ENCODE measurements at places on chromosomes 5 and 9. TPM values are rescaled to one million over a fixed set of nuclear protein-coding genes. Genes with fewer than 3 reads are reported as not detected.

Gene EMB
- 12.7 TPM for total RNA-seq

DNA sequence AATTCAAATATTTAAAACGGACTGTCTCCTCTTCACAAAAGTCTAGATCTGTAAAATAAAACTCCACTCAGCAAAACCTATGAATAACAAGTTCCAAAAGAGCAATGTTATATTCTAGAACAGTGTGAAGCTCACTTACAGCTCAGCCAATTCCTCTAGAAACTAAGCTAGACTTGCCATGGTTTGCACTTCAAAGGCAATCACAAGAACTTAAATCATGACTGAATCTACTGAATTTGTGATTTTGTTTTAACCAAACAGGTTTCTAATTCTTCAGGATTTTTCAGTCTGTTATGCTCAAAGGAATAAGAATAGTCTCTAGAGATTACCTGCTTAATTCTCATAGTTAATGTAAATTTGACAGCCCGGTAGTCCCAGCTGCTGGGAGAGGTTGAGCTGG, 1.4 kb upstream of the PKD2L2 start:
- DNase-seq: no peak

- DNase-seq: no peak
These were observed 88.6 kb downstream of the SLC28A3 start for GRCh38 chr9:84251921-84252320.

Gene LMX1B
- not detected for total RNA-seq

Gene LCN9
- not detected for total RNA-seq

GRCh38 chr9:36967997-36968396, 66.1 kb downstream of the PAX5 start:
- no peak for DNase-seq

- peak; percentile 25 for DNase-seq
These were observed 168.1 kb downstream of the PDE4D start for GRCh38 chr5:59725392-59725767.

DNA sequence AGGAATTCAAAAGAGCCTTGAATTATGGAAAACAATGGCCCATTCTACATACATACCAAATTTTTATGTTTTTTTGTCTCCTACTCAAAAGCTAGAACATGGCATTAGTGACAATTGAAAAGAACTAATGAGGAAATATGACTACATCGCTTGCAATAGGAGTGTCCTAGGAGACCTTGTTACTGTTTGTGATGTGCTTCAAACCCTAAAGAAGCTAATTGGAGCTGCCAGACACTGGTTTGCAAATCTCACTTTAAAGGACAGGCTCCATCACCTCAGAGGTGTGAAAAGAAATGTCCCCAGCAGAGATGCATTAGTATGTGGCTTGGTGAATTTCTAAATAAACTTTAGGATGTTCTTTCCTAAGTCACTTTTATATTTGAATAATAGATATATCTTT, 354.2 kb upstream of the EFNA5 start:
- no peak for DNase-seq

Gene SHB
- 10.4 TPM for total RNA-seq

- DNase-seq: no peak
These were observed 37.3 kb downstream of the ARHGEF28 start for GRCh38 chr5:73663161-73663859.

Gene GRXCR2
- total RNA-seq: not detected

DNA sequence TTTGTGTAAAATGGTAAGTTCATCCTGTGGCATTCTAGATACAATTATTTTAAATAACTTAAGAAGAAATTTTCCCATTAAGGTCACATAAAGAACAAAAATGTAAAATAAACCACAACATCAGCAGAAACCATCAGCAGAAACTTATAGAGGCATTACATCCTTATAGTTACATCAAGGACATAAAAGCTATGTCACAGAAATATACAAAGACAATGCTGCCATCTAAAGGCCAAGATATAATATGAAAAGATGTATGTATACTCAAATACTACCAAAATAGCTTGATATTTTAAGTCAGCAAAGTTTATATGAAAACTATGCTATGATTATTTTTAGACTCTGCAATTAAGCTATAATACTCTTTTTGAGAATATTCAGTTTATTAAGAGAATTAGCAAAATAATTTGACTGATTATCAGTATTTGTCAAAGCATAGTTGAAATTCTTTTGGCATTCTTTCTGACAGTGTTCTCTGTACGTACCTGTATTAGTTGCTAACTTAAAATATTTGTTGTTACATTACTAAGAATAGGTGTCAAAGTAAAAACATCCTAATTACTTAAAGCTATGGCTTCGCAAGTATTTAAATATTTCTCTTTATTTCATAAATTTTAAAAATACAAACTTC, 36.2 kb downstream of the FBXL17 start:
- no peak for DNase-seq

- no peak for DNase-seq
These were observed 57.0 kb downstream of the TRPC7 start for GRCh38 chr5:136308212-136308795.

DNA sequence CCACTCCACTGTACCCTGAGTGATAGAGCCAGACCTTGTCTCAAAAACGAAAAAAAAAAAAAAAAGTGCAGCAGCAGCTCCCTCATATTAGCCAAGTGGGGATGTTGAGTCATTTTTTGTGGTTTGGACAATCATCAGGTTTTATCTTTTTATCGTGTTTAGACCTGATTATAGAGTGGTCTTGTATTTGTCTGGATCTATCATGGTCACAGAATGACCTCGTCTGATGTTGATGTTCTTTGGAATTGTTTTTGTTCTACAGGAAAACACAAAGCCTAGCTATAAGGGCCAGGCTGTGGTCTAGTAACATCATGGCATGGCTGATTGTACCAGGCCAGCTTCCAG, 1.6 kb upstream of the FBXW11 start:
- DNase-seq: no peak

GRCh38 chr9:105059252-105059651, 131.3 kb upstream of the ABCA1 start:
- no peak for DNase-seq

Gene PCDHB11
- total RNA-seq: 7.3 TPM

- DNase-seq: no peak
These were observed 179.5 kb downstream of the TRIO start for GRCh38 chr5:14322437-14323187.

Gene WNK2
- 4.8 TPM for total RNA-seq

Gene GPR21
- 7.7 TPM for total RNA-seq

- no peak for DNase-seq
These were observed 12.8 kb downstream of the COL23A1 start for GRCh38 chr5:178577376-178577839.

DNA sequence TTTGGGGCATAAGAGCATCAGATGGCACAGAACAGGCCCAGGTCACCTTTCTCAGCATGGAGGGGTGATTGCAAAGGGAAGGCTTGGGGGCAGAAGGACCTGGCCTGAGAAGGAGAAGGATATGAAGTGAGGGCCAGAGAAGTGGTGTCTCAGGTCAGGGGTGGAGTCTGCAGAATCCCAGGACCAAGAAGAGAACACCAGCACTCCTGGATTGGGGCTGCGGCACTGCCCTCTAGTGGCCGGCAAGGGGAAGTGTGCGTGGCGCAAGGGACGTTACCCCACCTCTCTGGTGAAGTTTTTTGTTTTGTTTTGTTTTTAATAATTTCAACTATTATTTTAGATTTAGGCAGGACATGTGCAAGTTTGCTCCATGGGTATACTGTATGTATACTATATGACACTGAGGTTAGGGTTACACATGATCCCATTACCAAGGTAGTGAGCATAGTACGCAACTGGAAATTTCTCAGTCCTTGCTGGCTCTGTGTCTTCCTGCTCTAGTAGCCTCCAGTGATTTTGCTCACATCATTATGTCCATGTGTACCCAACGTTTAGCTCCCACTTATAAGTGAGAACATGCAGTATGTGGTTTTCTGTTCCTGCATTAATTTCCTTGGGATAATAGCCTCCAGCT, 1548.6 kb downstream of the EFNA5 start:
- no peak for DNase-seq

DNA sequence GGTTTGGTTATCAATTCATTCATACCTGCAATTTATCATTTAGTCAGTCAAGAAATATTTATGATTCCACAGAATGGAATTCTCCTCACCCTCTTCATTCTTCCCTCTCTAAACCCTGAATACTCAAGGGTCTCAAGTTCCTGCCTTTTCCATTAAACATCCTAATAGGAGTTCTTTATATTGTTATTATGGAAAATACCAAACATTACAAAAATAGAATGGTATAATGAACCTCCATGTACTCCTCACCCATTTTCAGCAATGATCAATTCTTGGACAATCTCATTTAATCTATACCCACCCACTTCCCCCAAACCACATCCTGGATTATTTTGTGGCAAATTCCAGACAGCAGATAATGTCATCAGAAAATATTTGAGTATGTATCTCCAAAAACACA, 74.5 kb downstream of the ADAMTS12 start:
- no peak for DNase-seq

Gene GMCL2
- 0.16 TPM for total RNA-seq

Gene CAMSAP1
- total RNA-seq: 27.9 TPM

Gene SCGB3A2
- not detected for total RNA-seq

Gene RASGRF2
- total RNA-seq: 5.0 TPM

GRCh38 chr5:72587661-72588308, 80.6 kb upstream of the ZNF366 start:
- DNase-seq: no peak

DNA sequence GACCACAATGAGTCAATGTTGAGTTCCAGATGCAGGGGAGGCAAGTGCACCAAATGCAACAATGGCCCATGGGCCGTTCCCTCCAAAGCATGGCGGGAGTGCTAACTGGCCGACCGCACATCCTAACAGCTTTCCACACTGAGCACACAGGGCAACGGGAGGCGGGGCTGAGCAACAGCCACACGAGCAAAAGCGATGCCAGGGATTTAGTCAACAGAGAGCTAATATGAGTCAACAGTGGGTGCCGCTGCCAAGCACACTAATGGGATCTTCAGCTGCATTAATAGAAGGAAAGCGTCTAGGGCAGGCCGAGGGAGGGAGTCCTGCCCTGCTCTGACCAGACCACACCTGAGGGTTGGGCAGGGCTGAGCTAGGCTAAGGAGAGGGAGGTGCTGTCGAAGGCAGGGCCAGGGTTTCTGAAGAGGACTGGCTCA, 4.6 kb downstream of the EPB41L4B start:
- no peak for DNase-seq

DNA sequence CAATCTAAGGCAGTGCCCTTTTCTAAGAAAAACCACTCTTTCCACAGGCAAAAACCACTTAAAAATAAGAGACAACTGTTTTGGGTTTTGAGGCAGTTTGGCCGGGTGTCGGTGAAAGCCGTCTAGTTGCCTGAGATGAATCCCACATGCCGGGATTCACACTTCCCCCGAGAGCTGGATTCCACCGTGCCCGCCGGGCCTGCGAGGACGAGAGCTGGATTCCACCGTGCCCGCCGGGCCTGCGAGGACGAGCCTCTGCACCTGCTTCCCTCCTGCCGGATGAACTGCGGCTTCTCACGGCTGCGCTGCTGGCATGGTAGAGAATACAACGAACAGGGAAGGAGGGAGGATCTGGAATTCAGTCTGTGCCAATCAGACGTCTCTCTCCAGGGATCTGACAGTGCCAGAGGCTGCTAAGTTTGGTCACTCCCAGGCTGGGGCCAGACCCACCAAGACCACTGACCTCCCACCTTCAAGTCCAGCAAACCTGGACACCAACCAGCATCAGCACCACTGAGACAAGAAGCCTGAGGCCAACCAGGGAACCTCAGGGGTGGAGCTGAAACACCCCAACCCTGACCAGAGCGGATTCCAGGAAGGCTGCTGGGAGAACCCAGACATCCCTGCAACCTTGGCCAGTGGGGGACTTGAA, 23.0 kb downstream of the VAV2 start:
- DNase-seq: no peak

- no peak for DNase-seq
These were observed 876.8 kb upstream of the WWC1 start for GRCh38 chr5:167414611-167415010.

Gene C1QTNF3
- 87.9 TPM for total RNA-seq

DNA sequence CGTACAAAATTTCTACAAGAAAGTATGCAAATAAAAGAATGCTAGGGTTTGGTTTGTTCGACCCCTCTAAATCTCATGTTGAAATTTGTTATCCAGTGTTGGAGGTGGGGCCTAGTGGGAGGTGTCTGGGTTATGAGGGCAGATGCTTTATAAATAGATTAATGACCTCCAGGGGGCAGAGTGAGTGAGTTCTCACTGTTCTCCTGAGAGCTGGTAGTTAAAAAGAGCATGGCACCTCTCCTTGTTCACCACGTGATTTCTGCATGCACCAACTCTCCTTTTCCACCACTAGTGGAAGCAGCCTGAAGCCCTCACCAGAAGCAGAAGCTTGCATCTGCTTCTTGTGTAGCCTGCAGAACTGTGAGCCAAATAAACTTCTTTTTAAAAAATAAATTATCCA, 50.4 kb upstream of the FAM170A start:
- no peak for DNase-seq

Measured in urinary bladder (tissue), 4 donors.